ENCODE measurements at places on chromosomes 2 and 18.

GRCh38 chr2:105790461-105791149 is 45.9 kb downstream of the NCK2 start:
- DNase-seq = no peak

- DNase-seq = no peak
Measured at GRCh38 chr2:170823088-170823897, 6.6 kb downstream of the GAD1 start.

DNA sequence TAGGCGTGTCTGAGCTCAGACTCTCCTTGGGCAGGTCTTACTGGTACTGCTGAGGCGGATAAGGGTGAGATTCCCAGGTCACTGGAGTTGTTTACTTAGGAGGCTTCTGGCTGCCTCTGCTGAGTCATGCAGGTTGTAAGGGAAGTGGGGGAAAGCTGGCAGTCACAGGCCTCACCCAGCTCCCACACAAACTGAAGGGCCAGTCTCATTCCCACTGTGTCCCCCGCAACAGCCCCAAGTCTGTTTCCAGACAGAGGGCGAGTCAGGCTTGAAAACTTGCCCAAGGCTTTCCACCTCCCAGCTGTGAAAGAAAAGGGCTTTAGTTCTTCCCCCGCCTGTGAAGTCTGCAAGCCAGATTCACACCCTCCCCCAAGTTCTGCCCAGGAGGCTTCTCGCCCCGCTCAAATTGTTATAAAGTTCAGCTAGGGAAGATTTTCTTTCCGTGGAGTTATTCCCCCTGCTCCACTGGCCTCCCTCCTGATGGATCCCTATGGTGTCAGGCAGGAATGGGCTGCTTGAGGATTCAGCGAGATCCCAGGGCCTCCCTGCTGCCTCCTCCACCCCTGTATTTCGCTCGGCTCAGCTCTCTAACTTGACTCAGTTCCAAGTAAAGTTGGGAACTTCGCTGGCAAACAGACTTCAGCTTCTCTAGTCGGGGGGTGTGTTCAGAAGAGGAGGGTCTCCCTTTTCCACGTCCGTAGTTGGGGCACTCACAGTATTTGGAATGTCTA is 248.6 kb downstream of the NR4A2 start:
- no peak for DNase-seq

DNA sequence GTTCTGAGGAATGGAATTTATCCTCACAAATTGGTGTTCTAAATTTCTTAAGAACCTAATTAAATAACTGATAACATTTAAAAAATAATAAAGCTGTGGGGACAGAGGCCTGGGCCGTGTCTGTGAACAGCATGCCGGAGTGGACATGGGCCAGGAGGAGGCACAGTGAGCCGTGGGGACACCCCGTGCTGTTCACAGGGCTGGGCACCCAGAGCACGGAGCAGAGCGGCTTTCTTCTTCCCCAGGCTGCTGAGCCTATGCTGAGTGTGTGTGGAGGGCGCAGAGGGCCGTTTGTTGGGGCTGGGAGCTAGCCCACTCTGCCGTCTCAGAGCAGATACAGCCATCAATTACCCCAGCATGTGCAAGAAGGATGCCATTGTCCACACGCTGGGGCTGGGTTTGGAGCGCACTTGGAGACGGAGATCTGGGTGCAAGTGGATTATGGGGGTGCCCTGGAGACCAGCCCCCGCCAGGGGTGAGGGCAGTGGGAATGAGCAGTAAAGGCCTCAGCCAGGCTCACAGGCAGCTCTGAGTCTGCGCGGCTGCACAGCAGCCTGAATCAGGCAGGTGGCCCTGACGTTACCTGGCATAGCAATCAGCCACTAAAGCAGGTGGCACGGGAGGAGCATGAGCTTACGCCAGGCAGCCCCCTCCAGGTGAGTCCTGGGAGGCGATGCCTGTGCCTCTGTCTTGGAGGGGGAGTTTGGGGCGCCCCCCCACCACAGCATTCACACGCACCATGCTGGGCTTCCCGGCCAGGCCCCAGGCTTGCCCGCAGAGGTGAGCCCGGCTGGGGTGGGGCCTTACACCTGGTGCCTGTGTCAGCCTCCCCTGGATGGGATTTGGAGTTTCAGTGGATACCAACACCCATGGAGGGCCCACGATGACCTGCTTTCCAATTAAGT is 52.1 kb upstream of the SLC66A3 start:
- no peak for DNase-seq

GRCh38 chr2:5140347-5140746 is 551.8 kb upstream of the SOX11 start:
- DNase-seq = no peak

GRCh38 chr2:240960309-240960970 is 38.0 kb upstream of the SNED1 start:
- peak; percentile 4 for DNase-seq

GRCh38 chr2:149420053-149420963 is 89.9 kb downstream of the LYPD6 start:
- DNase-seq = no peak

- DNase-seq = no peak
Measured at GRCh38 chr18:46264255-46264654, 160.1 kb downstream of the HAUS1 start.
